ENCODE measurements at places on chromosomes 3 and 15. TPM values are rescaled to one million over a fixed set of nuclear protein-coding genes. Genes with fewer than 3 reads are reported as not detected.

- H3K27me3 ChIP-seq, result no peaks in the 10 kb centered on the region
- H3K4me3 ChIP-seq, result no peak overlapping the region
- no peaks in the 10 kb centered on the region for H3K36me3 ChIP-seq
- no peak overlapping the region for H3K27ac ChIP-seq
These were observed 23.4 kb downstream of the PXK start for GRCh38 chr3:58356054-58356453.

GRCh38 chr15:98649472-98650416 is 1.4 kb downstream of the IGF1R start:
- peak overlapping the region; percentile 88 for H3K4me3 ChIP-seq
- no peaks in the 10 kb centered on the region for H3K36me3 ChIP-seq
- H3K27me3 ChIP-seq, result no peaks in the 10 kb centered on the region
- peaks cover 29% of the 10 kb centered on the region for H3K4me1 ChIP-seq

DNA sequence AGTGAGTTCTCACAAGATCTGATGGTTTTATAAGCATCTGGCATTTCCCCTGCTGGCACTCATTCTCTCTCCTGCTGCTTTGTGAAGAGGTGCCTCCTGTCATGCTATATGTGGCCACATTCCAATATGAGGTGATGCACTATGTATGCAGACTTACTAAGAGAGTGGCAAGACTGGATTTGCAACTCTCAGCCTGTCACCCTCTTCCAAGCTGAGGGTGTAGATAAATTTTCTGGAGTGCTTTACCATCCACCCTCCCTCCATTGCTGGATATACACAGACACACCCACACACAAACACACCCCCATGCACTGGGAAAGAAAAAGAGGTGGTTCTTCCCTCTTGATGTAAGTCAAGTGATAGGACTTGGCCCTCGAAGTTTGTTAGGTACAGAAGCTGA is 30.2 kb upstream of the CHMP2B start:
- H3K36me3 ChIP-seq, result no peaks in the 10 kb centered on the region
- no peak overlapping the region for H3K27ac ChIP-seq
- H3K4me1 ChIP-seq, result no peaks in the 10 kb centered on the region
- no peak overlapping the region for H3K4me3 ChIP-seq
- peak; percentile 65 for DNase-seq

DNA sequence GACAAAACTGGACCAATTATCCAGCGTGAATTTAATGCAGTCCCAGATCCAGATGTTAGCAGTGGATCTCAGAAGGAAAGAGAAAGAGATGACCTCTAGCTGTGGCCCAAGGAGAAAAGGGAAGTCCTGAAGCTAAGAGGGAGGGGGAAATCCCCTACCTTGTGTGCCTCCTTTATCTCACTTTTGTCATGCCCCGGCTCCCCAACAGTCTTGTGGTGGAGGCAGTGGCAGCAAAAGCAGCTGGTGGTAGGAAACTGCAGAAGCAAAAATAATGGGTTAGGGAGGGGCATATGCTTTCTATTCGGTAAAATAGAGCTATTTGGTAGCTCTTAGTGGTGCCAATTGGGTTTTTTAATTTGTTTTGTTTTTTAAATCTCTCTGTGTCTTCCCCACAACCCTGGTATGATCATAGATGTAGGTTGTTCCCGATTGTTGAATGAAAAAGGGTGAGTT is 56.5 kb downstream of the MCTP2 start:
- no peaks in the 10 kb centered on the region for H3K4me1 ChIP-seq
- DNase-seq, result no peak
- H3K27me3 ChIP-seq, result no peaks in the 10 kb centered on the region
- H3K27ac ChIP-seq, result no peak overlapping the region

DNA sequence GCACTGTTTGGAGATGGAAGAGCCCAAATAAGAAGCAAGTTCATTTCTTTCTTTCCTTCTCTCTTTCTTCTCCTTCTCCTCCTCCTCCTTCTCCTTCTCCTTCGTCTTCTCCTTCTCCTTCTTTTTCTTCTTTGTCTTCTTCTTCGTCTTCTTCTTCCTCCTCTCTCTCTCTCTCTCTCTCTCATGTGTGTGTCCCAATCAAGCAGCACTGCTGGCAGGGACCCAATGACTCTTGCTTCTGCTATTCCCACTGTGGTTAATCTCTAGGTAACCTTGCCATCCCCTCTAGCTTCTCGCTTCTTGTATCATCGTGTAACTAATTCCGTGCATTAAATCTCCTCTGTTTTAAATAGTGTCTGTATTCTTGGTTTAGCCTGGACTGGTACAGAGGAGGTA is 26.1 kb upstream of the ZNF280D start:
- H3K27me3 ChIP-seq, result no peaks in the 10 kb centered on the region
- H3K27ac ChIP-seq, result no peak overlapping the region
- H3K4me1 ChIP-seq, result no peaks in the 10 kb centered on the region
- no peak for DNase-seq

DNA sequence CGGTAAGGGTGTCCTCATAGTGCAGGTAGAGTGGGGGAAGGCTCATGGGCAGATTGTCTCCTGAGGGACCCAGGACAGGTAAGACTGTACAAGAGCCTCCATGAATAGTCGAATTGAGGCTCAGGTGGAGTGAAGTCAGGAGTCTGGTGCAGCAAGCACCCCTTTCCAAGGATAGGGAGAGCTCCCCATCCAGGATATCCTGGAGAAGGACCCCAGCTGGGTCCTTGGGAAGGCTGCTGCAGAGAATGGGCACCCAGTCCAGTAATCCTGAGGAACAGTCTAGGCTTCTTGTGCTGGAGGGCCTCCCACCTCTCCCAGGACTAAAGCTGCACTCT is 592 bp downstream of the DUOXA2 start:
- H3K4me3 ChIP-seq, result no peak overlapping the region
- no peak overlapping the region for H3K27ac ChIP-seq
- peaks cover 3% of the 10 kb centered on the region for H3K27me3 ChIP-seq
- no peak for DNase-seq

- no peak for DNase-seq
- H3K36me3 ChIP-seq, result no peaks in the 10 kb centered on the region
- H3K4me1 ChIP-seq, result no peaks in the 10 kb centered on the region
- no peaks in the 10 kb centered on the region for H3K27me3 ChIP-seq
These were observed 258.8 kb downstream of the IL5RA start for GRCh38 chr3:2851361-2851760.

DNA sequence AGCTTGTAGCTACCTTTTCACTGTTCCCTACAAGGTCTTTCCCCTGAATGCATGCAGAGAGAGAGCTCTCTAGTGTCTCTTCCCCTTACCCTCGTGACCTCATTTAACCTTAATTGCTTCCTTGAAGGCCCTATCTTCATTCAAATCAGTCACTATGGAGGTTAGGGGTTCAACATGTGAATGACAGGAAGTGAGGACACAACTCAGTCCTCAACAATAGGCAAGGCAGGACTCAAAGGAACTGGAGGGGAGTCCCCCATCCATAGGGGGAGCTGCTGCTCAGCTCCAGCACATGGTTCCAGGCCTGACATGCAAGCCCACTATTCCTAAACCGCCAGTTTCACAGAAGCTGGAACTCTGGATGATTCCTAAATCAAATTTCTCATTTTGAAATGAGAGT is 33.8 kb upstream of the GYG1 start:
- H3K27me3 ChIP-seq, result no peaks in the 10 kb centered on the region
- no peak overlapping the region for H3K4me3 ChIP-seq
- no peak overlapping the region for H3K27ac ChIP-seq
- no peaks in the 10 kb centered on the region for H3K36me3 ChIP-seq
- H3K4me1 ChIP-seq, result peaks cover 7% of the 10 kb centered on the region

DNA sequence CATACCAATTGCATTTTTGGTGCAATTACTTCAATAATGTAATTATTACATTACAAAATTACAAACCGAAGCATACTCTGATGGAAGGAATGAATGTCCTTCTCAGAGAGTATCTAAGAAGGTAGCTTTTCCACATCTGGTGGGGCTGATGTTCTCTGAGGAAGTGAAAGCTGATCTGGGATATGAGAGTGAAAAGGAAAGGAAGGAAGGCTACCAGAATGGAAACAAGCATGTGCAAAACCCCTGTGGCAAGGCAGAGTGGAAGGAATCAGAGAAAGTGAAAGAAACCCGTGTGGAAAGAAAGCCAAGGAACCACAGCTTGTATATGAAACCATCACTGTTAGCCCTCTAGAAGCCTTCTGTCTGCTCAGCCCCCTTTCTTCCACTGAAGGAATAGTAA is 35.3 kb upstream of the GOLGA8A start:
- no peak for DNase-seq
- no peak overlapping the region for H3K4me3 ChIP-seq
- H3K27ac ChIP-seq, result no peak overlapping the region
- no peaks in the 10 kb centered on the region for H3K4me1 ChIP-seq

DNA sequence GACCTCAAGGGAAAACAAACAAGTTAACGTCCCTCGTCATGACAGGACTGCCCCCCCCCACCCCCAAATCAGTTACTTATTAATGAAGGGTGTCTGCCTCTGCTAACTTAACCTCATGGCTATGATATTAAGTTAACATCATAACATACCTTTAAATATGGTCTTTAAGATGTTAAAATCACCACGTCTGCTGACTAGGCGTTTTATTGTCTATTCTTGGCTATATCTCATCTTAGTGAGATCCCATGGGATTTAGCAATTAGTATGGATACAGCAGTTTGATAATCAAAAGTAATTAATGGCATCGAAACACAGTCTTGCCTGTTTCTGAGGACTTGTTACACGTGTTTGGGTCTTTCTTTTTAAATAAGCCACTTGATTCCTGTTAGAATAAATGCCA is 186.9 kb downstream of the FOXB1 start:
- no peaks in the 10 kb centered on the region for H3K27me3 ChIP-seq
- no peak for DNase-seq
- no peak overlapping the region for H3K4me3 ChIP-seq
- no peaks in the 10 kb centered on the region for H3K4me1 ChIP-seq

DNA sequence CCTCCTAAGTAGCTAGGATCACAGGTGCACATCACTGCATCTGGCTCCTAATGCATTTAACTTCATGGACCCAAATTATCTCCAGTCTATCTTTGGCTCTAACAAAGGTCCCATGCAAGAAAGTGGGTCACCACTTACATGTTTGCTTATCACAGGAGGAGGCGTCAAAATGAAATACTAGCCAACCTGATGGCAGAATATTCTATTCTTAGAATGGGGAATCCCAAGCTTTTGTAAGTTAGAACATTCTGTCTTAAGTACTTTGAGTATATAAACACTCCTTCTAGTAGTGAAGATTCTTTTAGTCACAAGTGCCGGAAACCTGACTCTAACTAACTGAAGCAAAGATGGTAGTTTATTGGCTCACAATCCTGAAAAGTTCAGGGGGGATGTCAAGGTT is 72.0 kb upstream of the ADAMTS9 start:
- H3K27ac ChIP-seq, result no peak overlapping the region
- no peaks in the 10 kb centered on the region for H3K36me3 ChIP-seq
- H3K4me3 ChIP-seq, result no peak overlapping the region
- no peaks in the 10 kb centered on the region for H3K4me1 ChIP-seq
- no peak for DNase-seq

DNA sequence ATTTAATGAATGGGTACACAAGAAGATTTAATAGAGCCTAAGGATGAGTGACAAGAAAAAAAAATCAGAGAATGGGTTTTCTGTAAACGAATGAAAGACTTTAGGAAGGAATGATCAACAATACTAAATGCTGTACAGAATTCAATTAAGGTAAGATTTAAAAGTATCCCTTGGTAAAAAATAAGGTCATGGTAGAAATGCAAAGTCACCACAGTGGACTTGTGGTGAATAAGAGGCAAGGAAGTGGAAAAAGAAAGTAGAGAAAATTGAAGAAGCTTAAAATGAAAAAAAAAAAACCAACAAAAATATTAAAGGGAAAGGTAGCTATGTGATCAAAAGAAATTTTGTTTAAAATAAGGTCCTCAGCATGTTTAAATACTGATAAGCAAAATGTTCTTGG is 82.4 kb downstream of the PLSCR2 start:
- H3K27ac ChIP-seq, result no peak overlapping the region
- H3K36me3 ChIP-seq, result no peaks in the 10 kb centered on the region
- no peaks in the 10 kb centered on the region for H3K27me3 ChIP-seq
- no peak overlapping the region for H3K4me3 ChIP-seq
- H3K4me1 ChIP-seq, result no peaks in the 10 kb centered on the region
- DNase-seq, result no peak

The TBCCD1 gene
- total RNA-seq, result 16.2 TPM

The NDN gene
- not detected for total RNA-seq

The ABHD2 gene
- 86.8 TPM for total RNA-seq

The CDC25A gene
- 10.5 TPM for total RNA-seq

The PRSS50 gene
- 0.50 TPM for total RNA-seq

The SLC28A1 gene
- 0.70 TPM for total RNA-seq

The PCBP4 gene
- total RNA-seq, result 14.7 TPM

The CKMT1A gene
- total RNA-seq, result 1.5 TPM
